ENCODE measurements at places on chromosomes 4 and X.

GRCh38 chr4:94758141-94758699 is 465 bp downstream of the BMPR1B start:
- no peak for DNase-seq

DNA sequence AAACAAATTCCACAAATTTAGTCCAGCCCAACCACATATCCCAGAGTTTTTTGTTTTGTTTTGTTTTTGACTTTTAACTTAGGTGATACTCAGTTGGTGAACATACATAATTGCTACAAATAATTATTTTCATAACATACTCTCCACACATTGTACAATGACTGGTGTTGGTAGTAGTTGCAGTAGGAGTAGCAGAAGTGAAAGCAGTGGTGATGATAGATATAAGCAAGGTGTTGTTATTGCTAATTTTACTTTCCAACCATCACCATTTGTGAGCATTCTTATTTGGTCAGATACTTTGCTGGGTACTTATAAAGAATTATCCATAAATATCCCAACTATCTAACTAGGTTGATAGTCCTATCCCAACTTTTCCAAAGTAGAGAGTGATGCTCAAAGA is 47.3 kb downstream of the ARHGAP24 start:
- no peak for DNase-seq

DNA sequence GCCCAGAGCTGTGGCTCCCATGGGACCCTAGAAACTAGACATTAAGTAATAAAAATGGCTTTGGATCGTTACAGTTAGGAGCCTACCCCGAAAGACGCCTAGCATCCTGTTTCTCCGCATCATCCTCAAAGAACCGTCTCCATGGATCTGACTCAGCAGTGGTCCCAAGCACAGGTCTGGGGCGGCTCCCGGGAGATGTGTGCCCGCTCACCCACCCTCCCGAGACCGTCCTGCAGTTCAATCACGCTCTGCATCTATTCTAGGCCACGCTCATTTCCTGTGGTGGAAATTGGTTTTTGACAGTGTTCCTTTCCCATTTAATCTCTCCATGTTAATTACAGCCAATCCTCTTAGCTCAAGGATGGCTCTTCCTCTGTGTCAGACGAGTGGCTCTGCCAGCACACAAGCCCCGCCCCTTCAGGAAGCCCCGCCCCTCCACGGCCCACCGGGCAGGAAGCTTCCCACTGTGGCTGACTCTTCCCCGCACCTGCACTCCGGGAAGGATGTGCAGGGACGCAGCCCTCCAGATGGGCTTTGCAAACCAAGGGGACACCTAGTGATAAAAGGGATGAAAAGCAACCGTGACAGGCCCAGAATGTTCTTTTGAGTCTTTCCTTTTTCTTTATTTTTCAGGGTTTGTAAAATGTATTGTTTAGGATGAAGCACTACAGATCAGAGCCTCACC is 34.5 kb upstream of the HELT start:
- DNase-seq = peak; percentile 2

GRCh38 chrX:53255738-53256191 is 25.6 kb downstream of the IQSEC2 start:
- DNase-seq = no peak

GRCh38 chrX:100274916-100275315 is 135.2 kb downstream of the PCDH19 start:
- no peak for DNase-seq

DNA sequence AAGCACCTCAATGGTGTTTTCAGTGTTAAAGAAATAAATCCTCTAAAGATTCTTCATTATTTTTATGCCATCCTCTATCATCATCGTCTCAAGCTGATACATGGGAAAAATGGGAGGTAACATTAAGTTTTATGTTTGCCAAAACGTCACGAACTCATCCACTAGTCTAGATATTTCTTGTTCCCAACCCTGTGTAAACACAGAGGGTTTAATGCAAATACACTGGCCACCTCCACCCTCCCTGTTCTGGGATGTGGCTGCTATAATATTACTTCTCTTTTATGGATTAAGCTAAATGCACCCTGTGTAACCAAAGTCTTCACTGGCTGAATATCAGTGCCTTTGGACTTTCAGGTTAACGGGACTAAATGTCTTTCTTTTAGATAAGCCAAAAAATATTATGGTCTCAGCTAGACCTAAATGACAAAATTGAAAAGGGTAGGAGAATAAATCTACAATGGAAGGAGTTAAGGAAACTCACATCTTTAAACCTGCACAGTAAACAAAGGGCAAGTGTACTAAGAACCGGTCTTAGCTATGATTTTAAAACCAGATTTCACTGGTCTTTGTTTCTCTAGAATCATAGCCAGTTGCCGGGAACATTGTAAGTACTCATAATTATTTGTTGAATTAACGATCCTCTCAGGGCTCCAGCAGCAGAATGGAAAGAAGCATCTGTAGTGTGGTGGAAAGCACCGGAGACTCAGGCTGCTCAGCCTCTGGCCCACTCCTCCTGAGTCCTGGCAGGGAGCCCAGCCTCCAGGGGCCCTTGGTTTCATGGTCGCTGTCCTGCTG is 103.5 kb upstream of the NOCT start:
- DNase-seq = no peak

- peak; percentile 7 for DNase-seq
Measured at GRCh38 chrX:132257116-132257515, 37.9 kb upstream of the RAP2C start.

DNA sequence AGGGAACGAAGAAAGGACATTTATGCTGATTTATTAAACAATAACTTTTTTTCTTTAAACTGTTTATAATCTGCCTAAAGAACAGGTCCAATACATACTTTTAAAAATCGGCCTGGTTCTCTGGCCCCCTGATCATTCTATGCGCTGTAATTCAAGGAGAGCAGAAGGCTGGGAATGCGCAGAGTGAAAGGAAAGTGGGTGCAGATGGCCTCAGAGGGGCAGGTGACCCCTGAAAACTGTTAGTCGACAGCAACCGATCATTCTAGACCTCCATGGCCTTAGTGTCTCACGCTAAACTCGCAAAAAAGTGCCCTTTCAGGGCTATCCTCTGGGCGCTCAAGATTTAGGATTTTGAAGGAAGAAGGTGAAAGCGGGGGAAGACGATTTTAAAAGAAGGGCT is 2.2 kb downstream of the PDE5A start:
- DNase-seq = no peak

GRCh38 chr4:123987408-123987807 is 590.8 kb downstream of the SPRY1 start:
- DNase-seq = no peak

GRCh38 chr4:8536467-8536866 is 43.7 kb upstream of the GPR78 start:
- no peak for DNase-seq

DNA sequence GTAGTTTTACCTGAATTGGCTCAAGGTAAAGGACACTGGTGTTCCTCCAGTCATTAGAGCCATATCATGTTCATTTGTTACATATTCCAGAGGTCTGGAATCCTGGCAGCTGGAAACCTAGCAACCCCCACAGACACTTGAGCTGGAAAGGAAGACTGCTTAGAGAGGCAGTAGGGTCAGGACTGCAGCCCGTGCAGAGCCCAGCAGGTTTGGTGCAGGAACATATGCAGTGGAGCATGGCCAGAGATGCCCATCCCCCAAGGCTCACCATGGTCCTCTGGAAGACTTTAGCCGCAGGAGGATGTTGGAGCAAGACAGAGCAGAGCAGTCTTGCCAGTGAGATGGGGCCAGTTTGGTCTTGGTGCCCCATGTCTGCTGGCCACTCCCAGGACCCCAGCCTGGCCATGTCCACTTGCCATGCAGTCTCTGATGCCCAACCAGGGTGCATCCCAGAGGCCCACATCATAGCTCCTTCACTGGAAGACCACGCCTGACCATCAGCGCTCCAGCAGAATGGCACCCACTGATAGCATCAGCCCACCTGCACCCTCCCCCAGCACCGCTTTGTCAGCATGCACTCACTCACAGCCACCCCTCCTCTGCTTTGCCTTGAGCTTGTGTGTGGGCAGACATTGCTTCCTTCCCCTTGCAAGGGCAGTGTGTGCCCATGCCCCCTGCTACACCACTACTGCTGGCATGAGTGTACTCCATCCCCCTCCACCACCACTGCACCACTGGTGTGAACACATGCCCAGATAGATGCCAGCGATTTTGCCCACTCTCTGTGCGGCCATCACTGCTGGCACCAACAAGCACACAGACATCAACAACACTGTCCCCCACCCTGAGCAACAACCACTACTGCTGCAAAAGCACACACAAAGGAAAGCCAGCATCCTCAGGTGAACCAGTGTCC is 190.3 kb upstream of the SPOCK3 start:
- no peak for DNase-seq

DNA sequence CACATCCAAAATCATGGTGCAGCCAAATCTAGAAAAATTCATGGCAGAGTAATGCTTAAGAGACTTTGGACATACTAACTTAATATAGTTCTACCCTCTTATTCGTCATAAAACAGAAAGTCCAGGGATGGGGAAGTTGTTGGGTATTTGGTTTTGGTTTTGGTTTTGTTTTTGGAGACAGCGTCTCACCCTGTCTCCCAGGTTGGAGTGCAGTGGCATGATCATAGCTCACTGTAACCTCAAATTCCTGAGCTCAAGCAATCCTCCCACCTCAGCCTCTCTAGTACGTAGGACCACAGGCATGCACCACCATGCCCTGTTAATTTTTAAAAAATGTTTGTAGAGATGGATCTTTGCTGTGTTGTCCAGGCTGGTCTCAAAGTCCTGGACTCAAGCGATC is 271.8 kb upstream of the TENM3 start:
- no peak for DNase-seq

DNA sequence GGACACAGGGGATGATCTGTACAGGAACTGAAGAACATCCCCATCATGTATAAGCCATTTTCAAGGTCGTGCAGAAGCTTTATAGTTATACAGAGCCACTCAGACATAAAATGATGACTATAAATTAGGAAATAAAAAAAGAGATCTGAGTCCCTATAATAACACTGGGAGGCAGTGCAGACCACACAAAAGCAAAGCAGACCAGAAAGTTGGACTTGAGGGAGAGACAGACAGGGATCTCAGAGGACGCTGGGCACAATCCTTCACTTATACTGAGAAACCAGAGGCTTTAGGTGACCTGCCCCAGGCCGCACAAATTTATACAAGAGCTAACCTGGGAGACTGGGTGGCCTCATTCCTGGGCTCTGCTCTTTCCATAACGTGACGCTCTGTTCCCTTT is 70.5 kb downstream of the HADH start:
- DNase-seq = peak; percentile 16

DNA sequence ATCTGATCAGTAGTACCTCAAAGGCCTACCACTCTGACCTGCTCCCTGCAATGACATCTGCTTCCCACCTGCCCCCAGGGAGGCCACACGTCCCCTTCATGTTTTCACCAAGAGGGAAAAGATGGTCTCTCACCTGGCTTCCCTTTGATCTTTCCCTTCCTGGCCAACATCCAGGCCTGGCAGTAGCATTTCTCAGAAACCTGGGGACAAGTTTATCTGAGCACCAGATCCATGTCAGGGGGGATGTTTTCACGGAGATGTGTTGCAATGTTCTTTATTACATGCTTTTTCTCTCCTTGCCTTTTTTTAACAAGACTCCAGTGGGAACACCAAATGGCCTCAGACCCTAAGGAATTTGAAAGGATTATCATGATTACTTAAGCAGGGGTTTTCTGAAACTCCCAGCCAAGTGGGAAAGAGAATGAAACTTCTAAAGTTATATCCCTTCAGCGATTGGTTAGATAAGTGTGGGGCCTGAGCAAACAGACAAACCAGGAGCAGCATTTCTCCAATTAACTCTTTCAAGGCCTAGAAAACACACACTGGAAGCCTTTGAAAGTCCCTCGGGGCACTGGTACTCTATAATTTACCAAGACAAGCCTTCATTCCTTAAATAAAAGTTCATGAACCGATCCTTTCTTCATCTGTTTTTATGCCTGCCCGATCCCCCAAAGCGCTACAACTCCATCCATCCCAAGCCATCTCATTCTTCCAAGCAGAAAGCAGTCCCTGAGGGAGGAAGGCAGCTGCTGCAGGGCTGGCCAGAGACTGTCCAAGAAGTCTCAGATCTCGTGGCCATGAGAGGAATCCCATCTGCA is 94.1 kb downstream of the BCOR start:
- no peak for DNase-seq

DNA sequence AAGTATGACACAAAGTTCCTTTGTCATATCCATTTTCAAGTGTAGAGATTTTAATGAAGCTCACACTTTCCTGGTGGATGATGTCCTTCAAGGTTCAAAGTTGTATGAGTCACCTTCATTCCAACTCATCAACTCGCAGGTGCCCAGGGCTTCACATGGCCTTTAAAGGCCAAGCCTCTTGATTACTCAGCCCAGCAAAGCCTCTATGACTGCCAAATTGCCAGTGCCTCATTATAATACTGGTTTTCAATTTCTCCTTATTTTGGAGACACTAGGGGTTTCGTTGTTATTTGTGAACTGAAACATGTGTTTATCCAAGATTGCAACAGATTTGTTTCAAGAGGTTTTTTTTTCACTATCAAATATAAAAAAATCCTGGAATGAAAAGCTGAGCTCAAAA is 45.9 kb upstream of the PPP3CA start:
- peak; percentile 13 for DNase-seq

DNA sequence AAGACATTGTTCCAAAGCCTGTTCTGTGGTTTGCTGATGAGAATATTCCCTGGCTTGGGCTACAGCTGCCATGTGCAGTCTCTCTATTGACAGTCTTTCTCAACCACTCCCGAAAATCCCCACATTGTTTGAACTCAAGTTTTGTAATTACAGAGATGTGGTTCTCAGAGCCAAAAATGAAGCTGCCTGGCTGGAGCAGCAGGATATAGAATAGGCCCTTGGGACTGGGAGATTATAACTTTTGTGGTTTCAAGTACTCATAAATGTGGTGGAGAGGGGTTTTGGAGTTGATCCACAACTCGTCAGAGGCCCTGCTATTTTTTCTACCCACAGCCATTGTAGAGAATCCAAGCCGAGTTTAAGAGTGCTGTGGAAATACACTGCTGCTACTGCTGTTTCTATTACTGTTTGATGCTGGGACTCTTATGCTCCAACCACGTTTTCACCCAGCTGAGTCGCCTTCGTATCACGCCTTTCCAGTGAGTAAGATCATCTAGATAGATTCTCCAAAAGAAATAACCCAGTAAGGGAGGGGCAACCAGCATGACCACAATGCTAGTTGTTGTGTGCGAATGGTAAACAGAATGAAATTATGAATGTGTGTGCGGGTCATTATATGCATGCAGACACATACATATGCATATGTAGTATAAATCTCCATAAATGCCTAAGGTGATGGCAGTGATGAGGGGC is 57.1 kb upstream of the ATXN3L start:
- peak; percentile 98 for DNase-seq

- no peak for DNase-seq
Measured at GRCh38 chr4:108628411-108628810, 8.0 kb downstream of the RPL34 start.

DNA sequence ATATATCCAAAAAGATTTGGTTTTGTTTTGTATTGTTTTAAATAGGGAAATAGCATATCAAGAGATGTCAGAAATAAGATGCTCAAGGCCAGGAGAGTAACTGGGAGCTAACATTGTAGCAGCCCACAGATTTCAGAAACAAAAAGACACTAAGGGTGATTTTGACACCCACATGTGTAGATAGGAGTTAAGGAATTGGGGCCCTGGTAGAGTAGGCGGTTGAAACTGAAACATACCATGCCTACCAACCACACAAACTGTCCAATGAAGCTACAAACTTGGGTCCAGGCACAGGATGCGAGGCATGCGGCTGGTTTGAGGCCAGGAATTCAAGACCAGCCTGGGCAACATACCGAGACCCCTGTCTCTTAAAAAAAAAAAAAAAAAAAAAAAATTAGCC is 6.3 kb upstream of the HSPA4L start:
- DNase-seq = no peak

Data from AG09309 (cell line).